ENCODE measurements at places on chromosomes 16 and 17.

DNA sequence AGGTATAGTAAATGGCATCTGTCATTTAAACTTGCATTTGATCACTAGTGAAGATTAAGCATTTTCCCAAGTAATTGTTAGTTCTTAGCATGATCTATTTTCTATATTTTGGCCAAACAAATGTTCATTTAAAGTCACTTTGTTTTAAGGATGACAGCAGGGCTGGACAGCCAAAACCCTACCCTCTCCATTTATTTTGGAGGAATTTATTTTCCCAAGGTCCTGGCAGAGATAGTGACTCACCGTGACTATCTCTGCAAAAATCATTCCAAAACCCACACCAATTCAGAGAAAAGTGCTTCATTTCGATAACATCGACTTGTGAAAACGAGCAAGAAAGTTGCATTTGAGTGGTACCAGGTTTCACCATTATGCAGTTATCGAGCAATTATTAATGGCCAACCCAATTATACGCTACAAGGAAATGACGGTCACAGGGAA, 665 bp upstream of the AKAP1 start:
- ATAC-seq = peak; percentile 15

GRCh38 chr17:39014795-39015545, 47.8 kb upstream of the FBXO47 start:
- ATAC-seq = no peak

DNA sequence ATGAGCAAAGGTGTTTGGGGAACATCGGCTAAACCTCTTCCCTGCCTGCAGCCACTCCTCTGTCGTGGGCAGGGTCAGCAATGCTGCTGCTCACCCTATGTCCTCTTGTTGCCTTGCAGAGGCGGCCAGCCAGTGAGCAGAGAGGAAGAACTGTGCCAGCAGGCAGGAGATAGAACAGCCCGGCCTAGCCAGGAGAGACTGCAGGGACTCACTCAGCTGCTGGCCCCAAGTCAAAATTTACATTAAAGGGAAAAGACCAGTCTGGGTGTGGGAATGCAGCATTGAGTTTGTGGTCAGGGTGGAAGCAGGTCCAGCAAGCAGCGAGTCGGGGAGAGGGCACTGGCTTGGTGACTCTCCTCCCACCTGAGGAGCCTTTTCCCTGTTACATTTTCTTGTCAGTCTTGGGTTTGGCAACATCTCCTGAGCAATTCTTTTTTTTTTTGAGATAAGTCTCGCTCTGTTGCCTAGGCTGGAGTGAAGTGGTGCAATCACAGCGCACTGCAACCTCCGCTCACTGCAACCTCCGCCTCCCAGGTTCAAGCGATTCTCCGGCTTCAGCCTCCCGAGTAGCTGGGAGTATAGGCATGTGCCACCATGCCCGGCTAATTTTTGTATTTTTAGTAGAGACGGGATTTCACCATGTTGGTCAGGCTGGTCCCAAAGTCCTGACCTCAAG, 22.7 kb downstream of the LIG3 start:
- ATAC-seq = no peak

GRCh38 chr16:5512014-5512413, 414.4 kb upstream of the EEF2KMT start:
- ATAC-seq = no peak

Data from activated CD4-positive, CD25-positive, alpha-beta regulatory T cell treated with anti-CD3 and anti-CD28 coated beads, Interleukin-2, amount 50 U/mL, for 24 hours (primary cell).